Fibroblast of mammary gland (primary cell): ENCODE measurements at places on chromosomes 5 and 9.

DNA sequence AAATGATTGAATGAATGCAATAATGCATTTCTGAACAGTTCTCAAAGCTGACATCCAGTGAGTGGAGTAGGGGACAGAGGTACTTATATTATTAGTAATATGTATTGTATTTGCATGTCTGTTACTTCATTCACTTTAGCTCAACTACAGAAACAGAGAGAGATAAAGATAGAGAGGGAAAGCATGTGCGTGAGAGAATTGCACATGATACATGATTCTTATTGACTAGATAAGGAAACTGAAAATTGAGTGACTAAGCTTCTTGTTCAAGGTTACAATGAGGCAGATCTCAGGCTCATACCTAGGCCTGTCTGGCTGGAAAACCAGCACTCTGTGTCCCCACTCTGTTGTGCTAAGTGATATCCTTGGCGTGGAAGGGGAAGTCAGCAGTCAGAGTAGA is 337.7 kb upstream of the KLF4 start:
- no peak for DNase-seq

DNA sequence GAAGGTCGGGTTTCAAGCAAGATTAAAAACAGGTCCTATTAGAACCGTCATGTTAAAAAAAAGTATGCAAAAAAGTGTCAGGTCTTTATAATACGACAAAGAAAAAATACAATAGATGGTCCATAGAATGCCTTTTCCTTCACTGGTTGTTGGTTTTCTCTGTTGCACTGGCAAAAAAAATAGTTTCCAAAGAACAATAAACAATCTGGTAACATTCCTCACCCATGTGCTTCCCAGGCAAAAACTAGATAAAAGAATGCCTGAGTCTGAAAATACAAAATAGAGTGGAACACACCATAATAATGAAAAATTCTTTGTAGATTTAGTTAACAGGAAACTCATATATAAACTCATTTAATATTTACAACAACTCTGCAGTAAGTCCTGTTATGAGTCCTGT is 590.0 kb upstream of the DMAC1 start:
- DNase-seq, result no peak

DNA sequence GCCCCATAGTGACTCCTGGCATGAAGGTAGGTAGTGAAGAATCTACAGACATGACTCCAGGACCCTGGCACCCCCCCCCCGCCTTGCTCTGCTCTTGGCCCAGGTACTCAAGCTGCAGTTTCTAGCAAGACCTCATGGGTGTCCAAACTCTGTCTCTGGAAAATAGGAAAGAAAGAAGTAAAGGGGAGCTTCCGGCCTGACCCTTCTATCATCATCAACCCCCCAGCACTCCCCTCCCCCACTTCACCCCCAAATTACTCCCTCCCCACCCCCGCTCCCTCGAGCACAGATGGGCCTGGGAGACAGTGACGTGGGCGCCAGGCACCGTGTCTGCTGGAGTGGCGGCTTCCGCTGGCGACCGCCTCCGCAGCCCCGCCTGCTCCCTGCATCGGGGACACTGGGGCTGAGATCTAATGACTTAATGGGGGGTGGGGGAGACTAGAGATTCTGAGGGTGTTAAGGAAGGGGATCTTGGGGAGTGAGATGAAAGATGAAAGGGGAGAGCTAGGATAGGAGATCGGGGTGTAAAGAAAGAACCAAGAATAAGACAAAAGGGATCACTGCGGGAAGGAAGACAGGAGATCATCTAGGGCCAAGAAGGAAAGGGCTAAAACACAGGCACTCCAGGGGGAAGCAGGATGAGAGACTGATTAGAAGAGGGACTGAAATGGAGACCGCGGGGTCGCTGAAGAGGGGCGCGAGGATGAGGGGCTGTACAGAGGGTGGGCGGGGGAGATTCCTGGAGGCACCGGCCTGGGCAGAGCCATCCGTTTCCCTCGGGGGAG is 1.1 kb upstream of the DNAJB5 start:
- no peak for DNase-seq

DNA sequence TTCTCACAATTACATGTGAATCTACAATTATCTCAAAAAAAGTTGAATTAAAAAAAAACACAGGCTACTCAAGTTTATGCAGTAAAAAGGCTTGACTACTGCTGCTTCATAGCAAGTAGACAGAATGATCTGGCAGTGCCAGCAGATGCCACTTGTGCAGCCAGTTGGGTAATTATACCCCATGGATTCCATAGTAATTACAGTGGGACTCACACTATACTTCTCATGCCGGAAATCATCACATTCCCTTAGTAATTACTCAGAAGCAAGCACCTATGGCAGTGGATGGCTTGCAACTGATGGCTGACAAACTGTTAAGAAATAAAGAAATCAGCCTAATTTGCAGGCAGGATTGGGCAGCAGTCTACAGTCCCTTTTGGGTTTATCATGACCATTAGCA is 463.2 kb upstream of the KLF4 start:
- DNase-seq, result no peak

DNA sequence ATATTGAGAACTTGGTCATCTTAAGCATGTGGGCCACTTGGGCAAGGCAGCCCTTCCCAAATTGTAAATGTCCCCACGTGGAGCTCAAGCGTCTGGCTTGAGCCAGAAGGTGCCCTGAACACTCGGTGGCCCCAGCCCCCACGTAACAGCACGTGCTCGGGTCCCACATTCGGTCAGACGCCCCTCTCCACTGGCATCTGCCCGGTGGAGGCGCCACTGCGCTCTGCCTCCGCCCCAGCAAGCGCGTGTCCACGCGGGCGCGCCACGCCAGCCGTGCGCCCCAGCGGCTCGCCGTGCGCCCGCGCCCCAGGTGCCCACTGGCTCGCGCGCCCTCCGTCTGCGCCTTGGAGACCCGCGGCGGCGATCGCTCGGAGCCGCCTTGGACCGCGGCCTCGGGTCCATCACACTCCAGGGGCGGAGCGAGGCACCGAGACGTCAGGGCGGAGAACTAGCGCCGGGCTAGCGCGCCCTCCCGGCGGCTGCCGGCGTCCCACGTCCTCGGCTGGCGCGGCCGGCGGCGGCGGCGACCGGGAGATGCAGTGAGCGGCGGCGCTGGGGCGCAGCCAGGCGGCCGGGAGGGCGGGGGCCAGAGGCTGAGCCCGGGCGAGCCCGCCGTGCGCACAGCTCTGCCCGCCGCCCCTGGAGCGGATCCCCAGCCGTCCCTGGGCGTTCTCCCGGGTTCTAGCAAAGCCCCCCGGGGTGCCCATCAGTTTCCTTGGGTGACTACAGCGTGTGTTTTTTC is at the start of gene PALM2AKAP2:
Gene PALM2AKAP2 (plus strand): TSS at position 488 of the 742 bp plus-strand sequence. CDS start 291 bp downstream, outside the sequence.
- DNase-seq, result peak; percentile 54

- no peak for DNase-seq
These were observed 195.1 kb downstream of the PCSK5 start for GRCh38 chr9:76085596-76085995.

- DNase-seq, result no peak
These were observed 36.4 kb downstream of the RETREG1 start for GRCh38 chr5:16580382-16580781.

- DNase-seq, result no peak
These were observed 153.3 kb downstream of the ST8SIA4 start for GRCh38 chr5:100749771-100750284.

DNA sequence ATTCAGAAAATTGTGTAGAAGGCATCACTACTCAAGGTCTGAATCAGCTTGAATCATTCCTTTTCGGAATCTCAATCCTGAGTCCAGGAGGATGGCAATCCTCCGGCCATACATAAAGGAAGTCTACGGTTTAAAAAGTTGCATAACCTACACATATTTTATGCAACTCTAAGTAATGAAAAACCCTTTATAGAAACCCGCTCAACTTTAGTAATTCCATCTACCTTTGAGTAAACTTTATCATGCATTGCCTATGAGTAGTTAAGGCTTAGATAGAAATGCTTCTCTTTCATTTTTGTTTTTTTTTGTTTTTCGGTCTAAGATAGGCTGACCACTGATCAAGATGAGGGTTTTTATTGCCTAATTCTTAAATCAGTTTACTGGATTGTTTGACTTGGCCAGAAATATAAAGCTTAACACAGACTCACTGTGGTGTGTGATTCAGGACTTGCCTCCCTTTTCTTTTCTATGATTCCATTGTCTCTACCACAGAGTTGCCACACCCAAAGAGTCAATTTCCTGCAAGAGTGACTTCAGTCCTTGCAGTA is 85.0 kb downstream of the LURAP1L start:
- peak; percentile 94 for DNase-seq

DNA sequence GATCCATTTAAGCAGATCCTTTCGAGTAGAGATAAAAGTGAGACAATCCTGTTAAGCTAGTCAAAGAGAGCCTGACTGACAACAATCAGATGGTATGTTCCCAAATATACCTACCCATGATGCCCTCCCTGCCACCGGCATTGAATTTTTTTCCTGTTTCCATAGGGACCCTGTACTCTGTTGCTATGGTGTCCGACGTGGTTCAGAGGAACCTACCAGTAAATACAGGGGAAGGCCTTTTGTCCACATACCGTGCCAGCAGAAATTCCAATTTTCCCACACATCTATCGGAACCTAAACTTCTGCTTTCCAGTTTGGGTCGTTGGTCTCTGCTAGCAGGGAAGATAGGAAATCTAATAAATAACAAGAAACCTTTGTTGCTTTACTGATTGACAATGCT is 64.7 kb downstream of the MEGF10 start:
- no peak for DNase-seq

- DNase-seq, result no peak
These were observed 13.6 kb downstream of the CDC42SE2 start for GRCh38 chr5:131277447-131277846.

DNA sequence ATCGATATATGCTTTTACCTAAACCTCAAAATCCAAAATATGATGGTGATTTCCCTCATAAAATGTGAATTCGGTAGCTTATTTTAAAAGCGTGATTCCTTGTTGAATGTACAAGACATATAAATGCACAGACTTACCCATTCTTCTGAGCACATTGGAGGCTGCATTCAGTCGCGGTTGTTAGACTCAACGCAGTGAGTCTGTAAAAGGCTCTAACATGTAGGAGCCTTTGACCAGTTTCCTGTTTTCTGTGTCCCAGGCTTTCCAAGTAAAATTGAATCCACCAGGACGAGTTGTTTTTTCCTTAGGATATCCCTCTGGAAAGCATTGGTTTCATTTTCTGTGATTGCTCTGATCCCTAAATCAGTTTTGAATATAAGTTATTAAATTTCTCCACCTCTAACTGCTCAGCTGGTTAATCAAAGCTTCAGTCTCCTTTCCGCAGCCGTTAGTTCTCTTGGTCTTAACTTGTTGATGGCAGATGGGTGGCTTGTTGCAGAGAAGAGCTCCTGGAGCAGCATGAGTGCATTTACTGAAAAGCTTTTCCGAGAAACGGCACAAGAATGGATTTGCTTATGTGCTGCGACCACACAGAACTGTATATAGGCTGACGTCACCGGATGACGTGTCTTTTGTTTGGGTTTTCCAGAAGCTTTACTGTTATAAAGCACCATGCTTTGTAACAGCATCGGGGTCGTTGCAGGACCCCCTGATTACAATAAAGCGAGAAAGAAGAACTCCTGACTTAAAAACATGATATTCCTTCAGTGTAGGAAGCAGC is at the start of gene LRRTM2:
Gene LRRTM2 (minus strand): TSS at position 565 of the 781 bp plus-strand sequence. CDS start 424 bp downstream, at position 141.
- DNase-seq, result peak; percentile 89

GRCh38 chr5:95647886-95648860 is 1.6 kb downstream of the RFESD start:
- no peak for DNase-seq

DNA sequence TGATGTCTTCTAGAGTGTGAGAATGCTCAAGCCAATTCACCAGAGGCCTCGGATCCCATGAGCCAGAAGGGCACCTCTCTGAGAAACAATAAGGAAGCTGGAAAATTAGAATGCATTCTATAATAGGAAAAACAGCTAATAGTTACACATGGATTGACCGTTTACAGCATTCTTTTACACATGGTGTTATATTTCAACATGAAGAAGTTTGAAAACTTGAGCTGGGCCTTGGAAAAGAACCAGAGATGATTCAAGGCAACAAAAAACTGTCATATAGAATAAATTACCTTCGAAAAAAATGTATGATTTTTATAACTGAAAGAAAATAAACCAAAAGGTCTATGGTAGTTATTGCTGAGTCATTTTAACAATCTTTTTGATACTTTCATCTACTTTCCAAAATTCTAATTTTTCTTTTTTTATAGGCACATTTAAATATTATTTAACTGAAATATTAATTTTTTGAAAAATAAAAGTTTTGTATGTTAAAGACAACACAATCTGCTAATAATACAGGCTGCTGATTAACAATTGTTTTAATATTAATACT is 6.2 kb downstream of the SH3TC2 start:
- peak; percentile 49 for DNase-seq

DNA sequence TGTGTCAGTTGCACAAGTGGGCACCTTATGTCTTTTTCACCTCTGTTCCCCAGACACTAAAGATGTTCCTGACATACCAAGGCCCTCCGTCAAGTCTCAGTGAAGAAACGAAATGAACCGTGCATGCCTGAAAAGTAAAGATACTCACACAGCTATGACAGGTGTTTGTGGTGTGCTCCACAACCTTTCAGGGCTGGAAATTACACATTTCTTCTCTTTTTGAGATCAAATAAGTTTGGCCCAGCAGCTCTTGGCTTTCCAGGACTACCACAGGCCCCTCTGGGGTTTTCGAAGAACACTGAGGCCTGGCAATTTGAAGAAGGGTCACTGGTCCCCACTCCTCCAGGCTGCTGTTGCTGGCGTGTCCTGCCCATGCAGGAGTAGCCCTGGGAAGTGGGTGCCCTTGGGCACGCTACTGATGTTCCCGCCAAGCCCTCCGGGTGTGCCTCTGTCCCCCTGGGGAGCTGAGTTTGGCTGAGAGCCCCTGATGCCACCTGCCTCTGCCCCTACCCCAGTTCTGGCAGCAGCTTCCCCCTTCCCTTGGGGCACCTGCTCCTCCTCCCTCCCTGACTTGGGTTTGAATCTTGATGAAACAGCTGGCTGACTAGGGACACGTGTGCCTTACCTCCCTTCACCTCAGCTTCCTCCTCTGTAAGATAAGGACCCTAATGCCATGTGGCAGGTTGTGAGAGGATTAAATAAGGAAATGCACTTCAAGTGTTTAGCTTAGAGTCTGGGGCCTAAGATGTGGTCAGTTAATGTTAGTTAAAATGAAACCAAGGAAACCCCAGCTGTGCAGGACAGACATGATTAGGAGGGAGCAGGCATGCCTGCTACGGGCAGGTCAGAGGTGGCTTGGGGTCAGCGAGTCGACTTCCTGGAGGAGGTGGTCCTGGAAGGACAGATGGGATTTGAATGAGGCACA is 49.1 kb upstream of the GADD45G start:
- peak; percentile 15 for DNase-seq

DNA sequence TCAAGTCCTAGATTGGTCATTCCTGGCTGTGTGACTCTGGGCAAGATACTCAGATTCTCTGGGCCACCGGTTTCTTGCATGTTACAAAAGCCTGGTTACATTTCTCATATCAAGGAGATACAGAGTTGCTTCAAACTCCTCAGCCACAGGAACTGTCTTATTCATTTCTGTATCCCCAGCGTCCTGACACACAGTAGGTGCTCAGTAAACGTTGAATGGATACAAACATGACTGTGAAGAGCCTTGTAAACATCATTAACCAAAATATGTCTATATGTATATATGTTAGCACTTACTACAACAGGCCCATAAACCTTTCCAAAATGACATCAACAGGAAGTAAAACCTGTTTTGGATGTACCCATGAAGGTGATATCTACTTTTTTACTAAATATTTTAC is 1.6 kb downstream of the CLTB start:
- DNase-seq, result no peak
